ENCODE measurements at places on chromosomes 2 and 18.

DNA sequence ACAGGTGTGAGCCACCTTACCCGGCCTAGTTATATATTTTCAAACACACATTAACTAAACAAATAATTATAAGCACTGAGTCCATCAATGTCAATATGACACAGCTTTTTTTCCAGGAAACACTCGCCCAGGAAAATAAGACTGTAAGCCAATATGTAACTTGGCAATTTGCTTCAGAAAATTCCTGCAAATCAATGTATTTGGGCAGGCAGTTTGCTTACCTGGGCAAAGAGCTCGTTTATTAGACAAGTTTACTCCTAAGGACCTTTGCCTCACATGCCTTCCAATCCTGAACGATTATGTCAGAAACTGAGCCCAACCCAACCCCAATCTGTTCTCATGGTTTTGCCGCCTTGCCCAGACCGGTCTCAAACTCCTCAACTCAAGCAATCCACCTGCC, 34.7 kb upstream of the NDUFV2 start:
- DNase-seq = no peak

GRCh38 chr2:7012141-7012764, 95.0 kb downstream of the RNF144A start:
- DNase-seq = no peak

DNA sequence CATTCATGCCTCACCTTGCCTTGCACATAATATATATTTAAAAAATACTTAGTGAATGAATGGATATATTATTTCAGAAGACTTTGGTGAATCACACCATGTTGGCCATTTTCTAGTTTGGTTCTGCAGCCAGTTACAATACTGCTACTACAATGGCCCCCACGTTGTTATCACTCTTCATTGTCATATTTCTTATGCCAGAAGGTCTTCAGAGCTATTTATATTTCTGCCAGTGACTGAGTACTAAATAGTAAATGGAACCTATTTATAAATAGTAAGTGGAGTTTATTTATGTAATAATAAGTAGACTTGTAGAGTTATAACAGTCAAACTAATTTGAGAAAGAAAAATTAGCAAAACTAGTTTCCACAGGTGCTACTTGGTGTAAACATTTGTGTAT, 516.6 kb upstream of the SYT4 start:
- no peak for DNase-seq

- no peak for DNase-seq
These were observed 16.7 kb upstream of the PDIA6 start for GRCh38 chr2:10829299-10829698.

GRCh38 chr2:12883906-12884305, 167.2 kb downstream of the TRIB2 start:
- no peak for DNase-seq

GRCh38 chr2:10876394-10876793, 35.3 kb upstream of the KCNF1 start:
- no peak for DNase-seq

GRCh38 chr18:44742126-44742525, 61.4 kb downstream of the SETBP1 start:
- no peak for DNase-seq

GRCh38 chr2:65661980-65662653, 229.7 kb upstream of the SPRED2 start:
- no peak for DNase-seq

DNA sequence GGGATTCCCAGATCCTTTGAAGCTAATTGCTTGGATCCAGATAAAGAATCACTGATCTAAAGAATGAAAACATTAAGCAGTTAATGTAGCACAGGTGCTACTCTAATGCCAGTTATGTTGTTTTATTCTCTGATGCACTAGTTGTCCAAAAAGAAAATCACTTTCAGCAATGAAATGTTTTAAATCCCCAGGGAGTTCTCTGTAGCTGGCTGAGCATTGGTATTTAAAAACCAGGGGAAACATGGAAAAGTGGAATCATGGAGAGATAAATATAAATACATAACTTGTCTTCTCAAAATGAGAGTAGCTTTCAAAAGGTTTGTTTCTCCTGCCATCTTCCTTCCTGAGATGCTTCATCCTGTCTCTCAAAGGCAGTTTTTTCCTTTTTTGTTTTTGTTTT, 37.7 kb downstream of the CD302 start:
- no peak for DNase-seq

DNA sequence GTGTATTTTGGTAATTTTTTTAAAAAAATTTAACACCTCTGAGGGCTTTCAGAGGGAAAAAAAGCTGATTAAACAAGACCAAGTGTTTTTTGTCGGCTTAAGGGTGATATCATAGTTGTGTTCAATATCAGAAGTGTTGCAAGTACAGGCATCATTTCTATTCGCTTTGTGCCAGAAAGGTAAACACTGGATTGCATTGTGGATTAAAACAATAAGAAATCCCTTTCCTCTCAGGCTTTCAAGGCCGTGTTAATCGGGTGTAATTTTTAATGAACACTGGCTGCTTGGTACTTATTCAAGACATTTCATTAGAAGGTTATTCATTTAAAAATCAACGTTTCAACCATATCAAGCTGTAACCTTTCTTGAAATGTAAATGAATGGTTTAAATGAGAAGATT, 18.3 kb downstream of the FIGN start:
- DNase-seq = no peak

DNA sequence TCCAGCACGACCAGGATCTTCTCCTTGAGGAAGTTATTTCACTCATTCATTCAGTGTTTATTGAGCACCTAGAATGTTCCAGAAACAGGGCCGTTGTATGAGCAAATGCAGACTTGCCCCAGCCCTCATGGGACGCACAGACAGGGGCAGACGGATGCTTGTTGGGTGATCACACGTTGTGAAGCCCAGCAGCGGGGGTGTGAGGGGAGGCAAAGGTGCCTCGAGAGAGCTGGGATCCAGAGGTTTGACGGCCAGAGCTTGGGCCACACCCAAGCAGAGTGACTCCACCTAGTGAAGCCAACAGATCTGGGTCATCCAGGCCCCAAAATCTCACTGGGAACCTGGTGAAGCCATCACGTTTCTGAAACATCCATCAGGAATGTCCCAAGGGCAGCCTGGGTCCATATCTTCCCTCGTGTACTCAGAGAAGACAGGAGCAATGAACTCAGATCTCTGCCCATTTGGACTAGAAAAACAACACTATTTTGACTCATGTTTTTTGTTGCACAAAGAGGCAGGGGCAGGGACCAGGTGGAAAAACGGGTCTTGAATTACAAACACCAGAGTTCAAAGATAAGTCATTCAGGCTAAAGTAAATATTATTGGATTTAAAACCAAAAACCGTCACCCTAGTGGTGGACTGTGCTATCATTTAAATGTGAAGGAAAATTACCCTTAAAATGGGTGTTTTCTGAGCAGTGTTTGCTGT, 54.9 kb upstream of the RBM44 start:
- DNase-seq = no peak

GRCh38 chr2:240528406-240529040, 29.3 kb downstream of the ANKMY1 start:
- DNase-seq = no peak

DNA sequence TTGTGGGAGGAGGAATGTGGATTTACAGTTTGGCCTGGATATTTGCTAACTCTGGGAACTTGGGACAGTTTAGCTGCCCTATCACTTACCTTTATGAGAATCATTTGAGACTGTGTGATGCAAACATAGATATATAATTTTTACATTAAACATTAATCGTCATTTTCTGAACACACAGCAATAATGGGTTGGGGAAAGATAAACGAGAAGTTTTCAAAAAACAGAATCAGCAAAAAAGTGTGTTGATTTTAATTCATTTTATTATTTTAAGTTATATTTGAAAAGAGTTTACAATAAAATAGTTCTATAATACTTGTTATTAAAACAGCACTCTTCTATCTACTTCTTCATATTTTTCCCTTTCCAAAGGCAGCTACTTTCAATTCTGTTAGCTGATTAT, 813.3 kb downstream of the SLC4A3 start:
- DNase-seq = no peak

DNA sequence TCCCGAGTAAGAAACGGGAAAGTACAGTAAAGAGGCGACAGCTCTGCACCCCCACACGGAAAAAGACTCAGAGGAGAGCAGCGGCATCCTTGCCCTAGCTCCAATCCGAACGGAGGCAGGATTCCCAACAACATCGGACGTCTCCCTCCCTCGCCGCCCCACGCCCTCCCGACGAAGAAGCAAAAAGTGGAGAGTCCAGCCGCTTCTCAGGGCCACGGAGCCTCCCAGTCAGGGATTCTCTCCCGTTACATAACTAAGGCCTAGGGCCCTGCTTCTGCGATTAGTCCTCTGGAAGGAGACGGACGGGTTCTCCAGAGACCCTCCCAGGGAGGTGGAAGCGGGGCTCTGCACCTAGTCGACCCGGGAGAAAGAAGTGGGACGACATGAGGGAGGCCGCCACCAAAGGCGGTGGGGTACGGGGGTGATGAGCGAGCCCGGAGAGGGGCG, 587 bp downstream of the SUMO1 start:
- peak; percentile 12 for DNase-seq

DNA sequence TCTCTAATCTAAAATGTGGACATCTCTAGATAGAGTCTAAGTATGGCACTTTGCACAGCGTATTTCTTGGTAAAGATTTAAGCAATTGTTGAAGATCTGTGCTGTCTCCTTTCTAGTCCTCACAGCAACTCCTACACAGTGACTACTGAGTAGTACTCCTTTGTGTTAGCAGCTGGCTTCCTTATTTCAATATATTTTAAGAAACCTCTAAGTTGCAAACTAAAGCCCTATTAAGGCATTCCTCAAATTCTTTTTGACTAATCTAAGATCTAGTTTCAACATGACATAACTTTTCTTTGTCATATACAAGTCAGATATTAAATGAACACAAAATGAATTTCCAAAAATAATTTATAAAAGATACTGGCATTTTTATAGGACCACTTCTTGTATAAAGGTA, 121.8 kb upstream of the DNAJC10 start:
- no peak for DNase-seq

DNA sequence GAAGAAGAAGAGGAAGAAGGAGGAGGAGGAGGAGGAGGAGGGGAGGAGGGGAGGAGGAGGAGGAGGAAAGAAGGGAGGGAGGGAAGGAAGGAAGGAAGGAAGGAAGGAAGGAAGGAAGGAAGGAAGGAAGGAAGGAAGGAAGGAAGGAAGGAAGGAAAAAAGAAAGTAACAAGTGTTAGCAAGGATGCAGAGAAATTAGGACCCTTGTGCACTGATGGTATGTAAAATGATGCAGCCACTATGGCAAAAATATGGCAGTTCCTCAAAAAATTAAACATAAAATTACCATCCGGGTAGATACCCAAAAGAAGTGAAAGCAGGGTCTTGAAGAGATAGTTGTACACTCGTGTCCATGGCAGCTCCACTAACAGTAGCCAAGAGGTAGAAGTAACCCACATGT, 67.4 kb downstream of the DYM start:
- no peak for DNase-seq

DNA sequence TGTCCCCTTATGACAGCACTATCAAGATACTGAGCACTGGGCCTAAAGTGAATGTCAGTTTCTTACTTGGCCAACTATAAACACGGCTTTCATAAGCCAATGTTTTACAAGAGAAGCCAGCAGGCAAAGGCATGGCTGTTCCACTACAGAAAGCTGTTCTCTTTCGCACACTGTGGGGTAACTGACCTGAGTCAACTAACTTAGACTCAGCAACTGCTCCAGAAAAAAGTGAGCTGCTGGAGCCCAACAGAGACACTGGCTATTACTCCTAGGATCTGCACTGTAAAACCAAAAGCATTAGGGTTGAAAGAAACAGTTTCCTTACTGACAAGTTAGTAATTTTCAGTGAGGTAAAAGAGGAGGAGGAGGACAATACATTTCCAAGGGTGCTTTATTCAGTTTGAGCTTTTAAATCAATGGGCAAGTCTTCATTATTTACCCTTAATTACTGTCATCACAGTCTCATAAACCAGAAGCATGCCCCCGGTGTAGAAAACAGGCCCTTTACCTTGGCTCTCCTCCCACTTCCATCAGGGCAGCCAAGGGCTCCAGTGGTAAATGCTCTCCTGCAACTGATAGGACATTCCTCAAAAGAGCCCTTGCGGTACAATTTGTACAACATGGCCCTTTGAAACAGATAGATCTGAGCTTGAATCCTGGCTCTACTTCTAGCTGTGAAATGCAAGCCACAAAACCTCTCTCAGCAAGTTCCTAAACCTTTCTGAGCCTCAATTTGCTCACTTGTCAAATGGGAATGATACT, 275.7 kb downstream of the PDE11A start:
- no peak for DNase-seq

DNA sequence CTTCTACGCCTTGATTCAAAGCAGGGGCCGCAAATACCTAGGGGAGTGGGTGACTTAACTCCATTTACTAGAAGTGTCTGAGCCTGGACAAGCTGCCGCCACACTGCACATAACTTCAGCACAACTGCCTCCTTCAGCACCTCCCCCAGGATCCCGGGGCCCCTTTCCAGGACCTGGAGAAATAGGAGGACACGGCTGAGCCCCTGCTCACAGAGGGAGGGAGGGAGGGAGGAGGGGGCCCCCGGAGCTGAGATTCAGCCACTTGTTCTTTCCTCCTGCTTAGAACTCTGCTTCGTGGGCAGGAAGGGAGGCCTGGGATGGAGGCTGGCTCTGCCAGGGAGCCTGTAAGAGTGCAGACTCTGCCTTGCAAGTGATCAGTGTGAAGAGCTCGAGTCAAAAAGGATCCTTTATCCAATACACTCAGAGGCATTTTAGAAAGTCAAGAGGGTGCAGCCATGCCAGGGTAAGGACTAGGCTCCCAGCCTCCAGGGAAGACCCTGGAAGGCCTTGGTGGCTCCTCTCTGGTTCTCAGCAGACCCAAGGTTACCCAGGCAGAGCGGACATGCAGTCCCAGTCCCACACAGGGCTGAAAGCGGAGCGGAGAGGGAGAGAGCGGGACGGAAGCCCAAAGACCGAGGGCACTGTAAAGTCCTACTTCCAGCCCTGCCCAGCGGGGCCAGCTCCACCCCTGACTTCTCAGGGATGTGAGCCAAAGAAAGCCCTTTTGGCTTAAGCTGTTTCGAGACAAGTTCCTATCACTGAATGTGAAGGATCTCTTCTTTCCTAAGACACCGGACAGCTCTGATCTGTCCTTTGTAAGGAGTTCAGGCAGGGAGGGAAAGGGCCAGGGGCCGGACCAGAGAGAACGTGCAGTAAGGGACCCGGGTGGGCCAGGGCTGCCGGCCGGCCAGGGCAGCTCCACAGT, 8.6 kb upstream of the ARMC9 start:
- DNase-seq = no peak

DNA sequence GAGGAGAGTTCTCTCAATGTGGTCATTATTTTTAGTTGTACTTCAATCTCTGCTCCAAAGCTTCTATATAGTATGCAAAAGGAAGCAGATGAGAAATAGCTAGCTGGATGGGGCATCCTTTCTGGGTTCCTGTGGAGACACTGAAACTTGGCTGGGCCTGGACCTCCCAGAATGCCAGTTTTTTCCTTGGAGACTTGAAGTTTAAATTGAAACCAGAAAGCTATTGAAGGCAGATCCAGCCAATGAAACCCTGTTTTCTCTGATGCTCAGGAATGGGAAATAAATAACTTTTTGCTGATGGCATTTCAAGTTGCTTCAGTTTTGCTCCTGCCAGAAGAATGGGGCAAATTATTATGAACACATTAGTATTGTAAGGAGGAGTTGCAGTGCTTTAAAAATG, 2.9 kb downstream of the SETBP1 start:
- no peak for DNase-seq

Measured in MM.1S (cell line).